ENCODE measurements at places on chromosomes 5 and 9. TPM values are rescaled to one million over a fixed set of nuclear protein-coding genes. Genes with fewer than 3 reads are reported as not detected.

TSSK1B gene
- total RNA-seq = under 0.01 TPM

CTXN3 gene
- not detected for total RNA-seq

LRRTM2 gene
- total RNA-seq = 0.65 TPM

CDKN2B gene
- 9.1 TPM for total RNA-seq

SAPCD2 gene
- 14.7 TPM for total RNA-seq

EEIG1 gene
- 12.1 TPM for total RNA-seq

PCDHA6 gene
- total RNA-seq = 0.33 TPM

PCDHA12 gene
- under 0.01 TPM for total RNA-seq

AGXT2 gene
- not detected for total RNA-seq

GDA gene
- not detected for total RNA-seq

ACO1 gene
- total RNA-seq = 64.4 TPM

PTGS1 gene
- total RNA-seq = 5.2 TPM

FBN2 gene
- 5.9 TPM for total RNA-seq

PCDHGA3 gene
- 0.86 TPM for total RNA-seq

SPATA31A3 gene
- total RNA-seq = not detected

DMRTA1 gene
- total RNA-seq = 0.33 TPM

HACD4 gene
- total RNA-seq = 0.19 TPM

LVRN gene
- total RNA-seq = 0.10 TPM

EPB41L4A gene
- 29.1 TPM for total RNA-seq

CCL27 gene
- total RNA-seq = not detected

LHX3 gene
- total RNA-seq = not detected

NUDT12 gene
- total RNA-seq = 3.6 TPM

HMMR gene
- total RNA-seq = 11.8 TPM

INSL4 gene
- total RNA-seq = not detected

JMY gene
- 11.1 TPM for total RNA-seq

ALDH1A1 gene
- 196 TPM for total RNA-seq

CER1 gene
- total RNA-seq = not detected

DHX29 gene
- total RNA-seq = 39.6 TPM

PCDHGA7 gene
- total RNA-seq = 4.6 TPM

COL23A1 gene
- total RNA-seq = not detected

ANKRD33B gene
- 6.9 TPM for total RNA-seq

TEK gene
- 89.3 TPM for total RNA-seq

IFNA14 gene
- total RNA-seq = not detected
